ENCODE measurements at places on chromosomes 3 and 15.

- DNase-seq, result no peak
These were observed 309.5 kb downstream of the THSD4 start for GRCh38 chr15:71424765-71425164.

GRCh38 chr3:53554559-53555067, 60.2 kb downstream of the CACNA1D start:
- peak; percentile 60 for DNase-seq

DNA sequence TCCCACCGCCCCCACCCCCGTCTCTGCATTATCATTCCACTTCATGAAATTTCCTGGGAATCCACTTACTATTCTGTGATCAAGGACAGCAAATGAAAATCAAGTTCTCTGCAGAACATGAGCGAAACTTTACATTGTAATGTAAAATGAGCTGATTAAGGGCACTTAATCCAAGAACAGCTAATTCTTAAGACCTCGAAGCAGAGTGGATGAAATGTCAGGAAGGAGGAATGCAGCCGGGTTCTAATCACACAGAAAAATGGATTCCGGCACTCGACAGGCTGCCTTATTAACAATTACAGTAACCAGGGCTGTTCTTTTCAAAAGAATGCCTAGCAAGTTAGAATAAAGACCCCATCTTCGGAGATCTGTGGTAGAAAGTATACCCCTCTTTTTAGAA, 57.5 kb downstream of the RFTN1 start:
- DNase-seq, result no peak

DNA sequence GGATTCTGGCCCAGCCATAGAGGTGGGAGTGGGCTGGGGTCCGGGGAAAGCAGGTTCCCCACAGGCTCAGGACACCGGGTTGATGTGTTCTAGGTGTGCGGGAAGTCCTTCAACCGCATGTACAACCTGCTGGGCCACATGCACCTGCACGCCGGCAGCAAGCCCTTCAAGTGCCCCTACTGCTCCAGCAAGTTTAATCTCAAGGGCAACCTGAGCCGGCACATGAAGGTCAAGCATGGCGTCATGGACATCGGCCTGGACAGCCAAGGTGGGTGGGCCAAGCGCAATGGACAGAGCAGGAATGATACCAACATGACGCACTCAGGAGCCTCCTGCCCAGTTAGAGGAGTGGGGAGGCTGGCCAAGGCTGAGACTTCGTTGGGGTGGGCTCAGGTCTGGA, 28.2 kb downstream of the IDH2 start:
- DNase-seq, result no peak

- no peak for DNase-seq
These were observed 97.1 kb downstream of the TMEM212 start for GRCh38 chr3:171940151-171940649.

GRCh38 chr3:193982258-193982659, 153.7 kb upstream of the HES1 start:
- no peak for DNase-seq

GRCh38 chr3:191762323-191762960, 301.5 kb downstream of the PYDC2 start:
- no peak for DNase-seq

- DNase-seq, result no peak
These were observed 18.9 kb downstream of the RSRC1 start for GRCh38 chr3:158128755-158129154.

- DNase-seq, result no peak
These were observed 368.0 kb upstream of the AGTR1 start for GRCh38 chr3:148329481-148330235.

- DNase-seq, result no peak
These were observed 263.8 kb downstream of the SLC9A9 start for GRCh38 chr3:143584474-143584873.

- DNase-seq, result no peak
These were observed 115.2 kb downstream of the GABRG3 start for GRCh38 chr15:27086149-27086548.

GRCh38 chr3:110341047-110341446, 730.6 kb upstream of the NECTIN3 start:
- DNase-seq, result no peak

GRCh38 chr15:68500363-68501258, 68.6 kb upstream of the ITGA11 start:
- no peak for DNase-seq

DNA sequence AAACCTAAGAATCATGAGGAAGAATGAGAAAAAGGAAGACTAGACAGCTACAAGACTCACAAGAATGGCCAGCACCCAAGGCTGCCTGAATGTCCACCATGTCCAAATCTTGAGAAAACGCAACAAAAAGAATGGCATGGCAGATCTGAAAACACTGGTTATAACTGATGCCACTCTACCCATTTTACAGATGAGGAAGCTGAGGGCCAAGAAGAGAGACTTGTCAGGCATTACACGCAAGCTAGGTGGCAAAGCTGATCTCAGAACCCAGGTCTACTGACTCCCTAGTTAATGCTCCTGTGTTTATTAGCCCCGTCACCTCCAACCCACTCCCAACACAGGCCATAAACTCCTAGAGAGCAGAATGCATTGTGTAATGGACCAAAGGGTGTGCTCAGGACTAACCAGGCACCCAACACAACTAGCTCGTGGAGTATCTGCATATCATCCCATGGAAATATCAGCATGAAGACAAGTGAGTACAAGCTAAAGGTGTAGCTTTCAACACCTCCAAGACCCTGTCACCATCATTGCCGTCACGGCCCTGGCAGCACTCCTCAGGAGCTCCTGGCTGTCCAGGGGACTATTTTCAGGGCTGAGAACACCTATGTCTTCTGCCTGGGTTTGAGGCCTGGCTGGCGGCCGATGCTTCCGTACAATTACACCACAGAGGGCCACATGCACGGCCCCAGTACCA, 111.7 kb downstream of the XXYLT1 start:
- no peak for DNase-seq

GRCh38 chr15:56839099-56839498, 79.3 kb upstream of the TCF12 start:
- DNase-seq, result no peak

DNA sequence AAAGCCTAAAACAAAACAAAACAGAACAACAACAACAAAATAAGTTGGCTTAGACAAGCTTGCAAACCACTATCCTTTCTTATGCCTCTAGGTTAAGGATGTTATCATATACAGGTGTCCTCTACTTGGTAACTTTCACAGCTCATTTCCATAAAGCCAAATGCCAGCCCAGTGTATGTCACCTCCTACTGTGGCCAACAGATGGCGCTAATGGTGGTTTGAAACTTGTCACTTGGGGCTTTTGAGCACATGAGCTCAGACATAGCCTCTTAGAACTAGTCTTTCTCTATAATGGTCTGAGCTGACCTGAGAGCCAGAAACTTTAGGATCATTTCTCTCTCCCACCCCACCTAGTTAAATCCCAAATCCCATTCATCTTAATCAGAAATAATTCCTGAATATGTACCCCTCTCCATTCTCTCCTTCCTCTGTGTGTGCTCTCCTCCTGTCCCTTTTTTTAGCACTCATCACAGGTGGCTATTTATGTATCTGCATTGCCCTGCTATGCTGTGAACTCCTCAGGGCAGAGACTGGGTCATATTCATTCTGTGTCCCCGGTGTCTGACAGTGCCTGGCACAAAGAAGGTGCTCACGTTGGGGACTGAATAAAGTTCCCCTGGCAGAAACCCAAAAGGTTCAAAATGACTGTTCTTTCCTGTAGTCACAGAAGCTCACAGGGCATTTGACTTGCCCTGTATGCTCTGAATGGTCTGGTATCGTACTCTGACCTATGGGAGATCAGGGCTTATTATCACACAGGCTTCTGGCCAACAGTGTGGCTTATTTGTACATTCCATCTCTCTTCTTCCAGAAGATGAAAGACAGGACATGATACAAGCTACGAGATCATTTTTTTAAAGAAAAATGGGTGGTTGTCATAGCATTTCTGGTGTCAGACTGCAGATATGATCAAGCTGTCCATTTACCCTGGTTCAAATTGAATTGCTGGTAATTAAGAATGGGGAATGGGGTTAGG, 319.3 kb upstream of the AZI2 start:
- peak; percentile 61 for DNase-seq
